ENCODE measurements at places on chromosomes 2 and 18.

GRCh38 chr2:236704887-236705286 is 135.3 kb downstream of the ACKR3 start:
- DNase-seq: no peak

GRCh38 chr18:11283479-11284161 is 134.3 kb upstream of the PIEZO2 start:
- no peak for DNase-seq

DNA sequence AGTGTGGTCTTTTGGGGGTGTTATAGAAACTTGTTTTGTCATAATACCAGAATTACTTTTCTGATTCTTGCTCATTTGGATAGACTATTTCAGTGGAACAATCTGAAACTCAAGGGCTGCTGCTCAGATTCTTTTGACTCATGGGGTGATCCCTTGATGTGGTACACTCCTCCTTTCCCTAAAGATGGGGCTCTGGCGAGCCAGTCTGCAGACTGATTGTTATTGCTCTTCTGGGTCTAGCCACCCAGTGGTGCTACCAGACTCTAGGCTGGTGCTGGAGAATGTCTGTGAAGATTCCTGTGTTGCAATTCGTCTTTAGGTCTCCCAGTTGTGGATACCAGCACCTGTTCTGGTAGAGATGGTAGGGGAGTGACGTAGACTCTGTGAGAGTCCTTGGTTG is 4.2 kb upstream of the MARS2 start:
- DNase-seq: no peak

DNA sequence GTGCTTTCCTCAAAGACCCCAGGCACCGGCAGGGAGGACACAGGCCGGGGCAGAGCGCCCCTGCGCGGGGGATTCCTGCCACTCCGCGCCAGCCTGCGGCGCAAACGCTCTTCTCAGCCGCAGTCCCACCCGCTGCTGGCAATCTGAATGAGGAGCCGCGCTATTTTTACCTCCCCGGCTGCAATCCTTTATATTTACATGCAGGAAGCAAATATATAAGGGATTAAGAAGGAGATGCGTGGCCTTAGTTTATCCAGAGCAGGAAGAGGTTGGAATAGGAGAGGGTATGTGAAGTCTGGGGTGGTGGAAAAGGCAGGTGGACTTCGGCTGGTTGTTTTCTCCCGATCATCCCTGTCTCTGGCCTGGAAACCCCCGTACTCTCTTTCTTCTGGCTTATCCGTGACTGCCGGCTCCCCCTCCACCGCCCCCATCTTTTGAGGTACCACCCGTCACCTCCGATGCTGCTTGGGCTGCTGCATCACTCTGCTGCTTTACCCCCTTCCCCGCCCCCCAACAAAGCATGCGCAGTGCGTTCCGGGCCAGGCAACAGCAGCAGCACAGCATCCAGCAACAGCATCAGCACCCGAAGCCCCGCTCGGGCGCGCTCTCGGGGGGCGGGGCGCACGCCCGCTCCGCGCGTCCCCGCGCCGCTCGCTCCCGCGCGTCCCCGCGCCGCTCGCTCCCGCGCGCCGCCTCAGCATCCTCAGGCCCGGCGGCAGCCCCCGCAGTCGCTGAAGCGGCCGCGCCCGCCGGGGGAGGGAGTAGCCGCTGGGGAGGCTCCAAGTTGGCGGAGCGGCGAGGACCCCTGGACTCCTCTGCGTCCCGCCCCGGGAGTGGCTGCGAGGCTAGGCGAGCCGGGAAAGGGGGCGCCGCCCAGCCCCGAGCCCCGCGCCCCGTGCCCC is at the start of gene ADAM23:
TSS of gene ADAM23 (plus strand) at position 700 of the 902 bp plus-strand sequence. CDS start 335 bp downstream, outside the sequence.
- peak; percentile 32 for DNase-seq

GRCh38 chr2:96832754-96833507 is 10.9 kb downstream of the ANKRD23 start:
- DNase-seq: no peak

DNA sequence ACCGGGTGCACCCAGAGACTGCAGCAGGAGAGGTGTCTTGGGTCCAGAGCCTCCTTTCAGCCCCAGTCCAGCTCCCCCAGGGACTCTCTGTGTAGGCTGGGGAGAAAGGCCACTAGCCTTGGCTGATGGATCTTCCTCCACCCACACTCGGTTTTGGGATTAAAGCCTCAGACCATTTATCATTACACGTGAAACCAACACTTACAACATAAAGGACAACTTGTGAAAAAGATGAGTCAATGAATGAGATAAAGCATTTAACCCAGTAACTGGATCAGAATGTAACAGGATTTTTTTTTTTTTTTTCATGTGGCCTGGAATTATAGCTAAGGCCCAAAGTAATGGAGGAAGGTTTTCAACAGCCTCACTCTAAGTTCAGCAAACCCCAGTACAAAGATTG is 32.1 kb downstream of the NAT8 start:
- no peak for DNase-seq
